ENCODE measurements at places on chromosomes 11 and 22.

DNA sequence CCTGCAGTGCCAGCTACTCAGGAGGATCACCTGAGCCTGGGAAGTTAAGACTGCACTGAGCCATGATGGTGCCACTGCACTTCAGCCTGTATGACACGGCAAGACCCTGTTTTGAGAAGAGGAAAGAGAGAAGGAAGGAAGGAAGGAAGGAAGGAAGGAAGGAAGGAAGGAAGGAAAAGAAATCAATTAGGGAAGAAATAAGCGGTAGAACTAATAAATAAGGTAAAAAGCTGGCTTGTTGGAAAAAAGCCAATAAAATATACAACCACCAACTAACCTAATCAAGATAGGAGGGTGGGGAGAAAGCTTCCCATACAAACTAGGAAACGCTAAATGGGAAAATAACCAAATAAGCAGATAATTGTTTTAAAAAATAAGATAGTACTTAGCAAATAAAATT, 12.3 kb downstream of the A4GALT start:
- no peak for DNase-seq

DNA sequence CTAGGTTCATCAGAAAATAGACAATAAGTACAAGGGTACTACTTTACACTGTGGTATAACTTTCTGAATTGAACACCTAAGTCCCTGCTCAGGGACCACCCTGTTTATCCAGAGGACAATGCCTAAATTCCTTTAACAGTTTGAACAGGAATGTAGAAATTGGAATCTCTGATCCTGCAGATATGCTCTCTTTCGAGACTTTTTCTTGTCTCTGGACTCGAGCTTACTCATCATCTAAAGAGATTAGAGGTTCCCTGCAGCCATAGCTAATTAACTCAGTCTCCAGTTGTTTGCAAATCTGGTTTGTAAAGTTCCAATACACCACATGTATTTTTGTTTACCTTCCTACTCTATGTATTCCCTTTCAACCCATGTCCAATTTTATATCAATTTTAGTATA, 1.0 kb downstream of the HOATZ start:
- no peak for DNase-seq

GRCh38 chr11:47327025-47327424, 25.5 kb downstream of the MYBPC3 start:
- no peak for DNase-seq

DNA sequence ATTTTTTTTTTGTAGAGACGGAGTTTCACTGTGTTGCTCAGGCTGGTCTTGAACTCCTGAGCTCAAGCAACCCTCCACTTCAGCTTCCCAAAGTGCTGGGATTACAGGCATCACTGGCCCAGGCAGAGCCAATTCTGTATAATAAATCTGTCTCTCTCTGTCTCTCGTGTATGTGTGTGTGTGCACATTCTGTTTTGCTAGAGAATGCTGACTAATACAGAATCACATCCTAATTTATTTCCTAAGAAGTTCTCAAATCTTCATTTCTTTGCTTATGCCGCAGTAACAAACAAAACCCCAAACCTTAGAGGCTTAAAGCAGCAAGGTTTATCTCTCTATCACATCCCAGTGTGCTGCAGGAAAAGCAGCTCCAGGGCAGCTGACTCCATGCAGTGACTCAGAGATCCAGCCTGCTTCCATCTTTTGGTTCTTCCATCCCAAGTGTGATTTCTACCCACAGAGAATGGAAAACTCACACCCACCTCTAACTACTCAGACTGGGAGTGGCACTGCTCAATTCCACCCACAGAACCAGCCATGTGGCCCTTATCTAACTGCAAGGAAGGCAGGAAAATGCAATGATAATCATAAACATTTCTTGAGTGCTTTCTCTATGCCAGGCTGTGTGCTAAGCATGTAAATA, 35.1 kb upstream of the LRRC10B start:
- DNase-seq = no peak

DNA sequence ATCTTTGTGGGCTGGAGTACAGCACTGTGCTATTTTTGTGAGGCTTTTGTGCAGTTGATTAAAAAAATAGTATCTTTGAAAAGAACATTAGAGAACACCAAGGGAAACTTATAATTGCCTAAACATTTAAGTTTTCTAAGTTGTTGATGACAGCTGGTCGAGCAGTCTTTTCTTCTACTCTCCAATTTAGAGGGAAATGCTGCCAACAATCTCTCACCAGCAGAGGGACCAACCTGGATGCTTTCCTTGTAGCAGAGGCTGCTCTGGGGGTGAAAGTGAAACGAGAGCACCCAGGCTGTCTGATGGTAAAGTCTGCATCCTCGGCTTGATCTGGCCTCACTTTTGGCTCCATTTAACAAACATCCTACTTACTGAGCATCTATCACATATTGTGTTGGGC, 1286.5 kb upstream of the TENM4 start:
- DNase-seq = no peak

- no peak for DNase-seq
Observed at GRCh38 chr11:126993599-126993998, 7.0 kb downstream of the KIRREL3 start.

DNA sequence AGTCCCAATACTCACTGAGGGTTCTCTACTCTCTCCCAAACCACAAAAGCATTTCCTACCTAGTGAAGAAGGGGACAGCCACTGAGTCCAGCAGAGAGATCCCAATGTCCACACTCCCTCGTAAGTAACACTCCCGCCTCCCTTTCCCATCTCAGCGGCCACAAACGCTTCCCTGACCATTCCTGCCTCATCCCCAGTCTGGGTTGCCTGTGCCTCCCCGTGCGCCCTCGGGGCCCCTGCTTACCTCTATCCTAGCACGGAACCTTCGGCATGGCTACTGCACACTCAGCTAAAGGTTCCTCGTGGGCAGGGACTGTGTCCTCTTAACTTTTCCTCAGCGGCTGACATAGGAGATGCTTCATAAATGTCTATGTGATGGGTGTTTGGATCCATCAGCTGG, 1.5 kb downstream of the UPK2 start:
- DNase-seq = no peak

DNA sequence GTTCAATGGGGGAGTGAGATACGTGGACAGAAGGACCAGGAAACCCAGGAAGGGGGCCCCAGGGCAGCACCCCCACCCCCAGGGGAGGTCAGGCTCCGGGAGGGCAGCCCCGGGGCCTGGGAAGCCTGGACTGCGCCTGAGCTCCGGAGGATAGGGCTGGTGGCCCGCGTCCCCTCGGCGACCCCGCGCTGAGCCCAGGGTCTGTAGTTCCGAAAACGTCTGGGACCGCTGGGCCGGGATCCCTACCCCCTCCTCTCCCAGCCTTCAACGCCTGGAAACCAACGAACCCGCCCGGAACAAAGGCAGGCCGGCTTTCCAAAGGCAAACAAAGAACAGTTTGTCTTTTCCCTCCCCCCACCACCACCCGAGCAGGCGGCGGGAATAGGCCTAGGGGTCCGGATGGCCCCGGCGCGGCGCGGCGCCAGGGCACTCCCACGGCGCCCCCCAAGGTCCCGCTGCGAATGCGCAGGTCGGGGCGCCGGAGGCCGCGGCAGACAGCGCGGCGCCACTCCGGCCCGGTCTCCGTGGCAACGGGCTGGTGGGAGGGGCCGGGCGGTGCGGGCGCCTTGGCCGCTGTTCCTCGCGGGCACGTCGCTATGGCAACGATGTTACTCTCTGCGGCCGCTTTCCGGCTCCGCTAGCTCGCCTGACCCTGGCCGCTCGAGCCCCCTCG, 58.5 kb downstream of the IGLL1 start:
- peak; percentile 88 for DNase-seq

DNA sequence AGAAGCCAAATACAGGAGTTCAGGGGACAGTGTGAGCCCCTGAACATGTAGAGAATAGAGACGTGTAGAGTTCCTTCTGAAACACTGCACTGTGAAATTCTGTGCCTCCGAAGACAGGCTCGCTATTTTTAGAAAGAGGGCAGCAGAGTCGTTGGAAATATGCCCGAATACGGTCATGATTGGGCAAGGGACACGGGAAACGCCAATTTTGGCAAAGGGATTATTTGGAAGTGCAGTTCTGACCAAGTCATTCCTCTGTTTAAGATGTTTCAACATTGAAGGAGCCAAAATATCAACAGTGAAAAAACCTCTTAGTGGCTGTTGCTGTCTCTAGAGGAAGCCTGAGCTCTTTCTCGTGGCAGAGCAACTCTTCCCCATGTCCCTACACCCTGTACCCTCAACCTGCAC, 9.5 kb upstream of the CBX6 start:
- DNase-seq = no peak

DNA sequence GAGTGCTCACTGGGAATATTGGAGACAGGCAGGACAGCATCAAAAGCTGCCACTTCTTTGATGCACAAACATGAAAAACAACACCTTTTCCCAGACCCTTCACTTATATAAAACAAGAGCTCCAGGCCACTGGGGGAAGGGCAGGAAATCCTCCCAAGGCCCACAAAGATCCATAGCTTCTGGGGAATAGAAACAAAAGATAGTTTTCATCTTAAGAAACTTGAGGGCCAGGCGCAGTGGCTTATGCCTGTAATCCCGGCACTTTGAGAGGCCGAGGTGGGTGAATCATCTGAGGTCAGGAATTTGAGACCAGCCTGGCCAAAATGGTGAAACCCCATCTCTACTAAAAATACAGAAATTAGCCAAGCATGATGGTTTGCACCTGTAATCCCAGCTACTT, 15.3 kb downstream of the RTL6 start:
- DNase-seq = no peak

DNA sequence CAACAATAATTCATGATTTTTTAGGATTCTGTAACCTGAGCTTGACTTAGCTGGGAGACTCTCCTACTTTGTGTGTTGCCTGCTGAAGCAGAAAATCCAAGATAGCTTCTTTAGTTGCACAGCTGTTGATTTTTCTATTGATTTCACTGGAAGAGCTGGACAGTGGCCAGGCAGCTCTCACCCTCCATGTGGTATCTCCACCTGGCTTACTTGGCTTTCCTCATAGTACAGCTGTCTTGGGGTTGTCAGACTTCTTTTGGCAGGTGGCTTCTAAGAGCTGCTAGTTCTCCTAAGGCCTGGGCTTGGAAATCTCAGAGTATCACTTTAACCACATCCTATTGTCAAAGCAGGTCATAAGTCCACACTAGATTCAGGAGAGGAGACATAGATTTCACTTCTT, 130.8 kb upstream of the SPON1 start:
- no peak for DNase-seq
